ENCODE measurements at places on chromosomes 3 and 15.

GRCh38 chr3:125151442-125151817 is 61.1 kb downstream of the SLC12A8 start:
- DNase-seq = no peak

DNA sequence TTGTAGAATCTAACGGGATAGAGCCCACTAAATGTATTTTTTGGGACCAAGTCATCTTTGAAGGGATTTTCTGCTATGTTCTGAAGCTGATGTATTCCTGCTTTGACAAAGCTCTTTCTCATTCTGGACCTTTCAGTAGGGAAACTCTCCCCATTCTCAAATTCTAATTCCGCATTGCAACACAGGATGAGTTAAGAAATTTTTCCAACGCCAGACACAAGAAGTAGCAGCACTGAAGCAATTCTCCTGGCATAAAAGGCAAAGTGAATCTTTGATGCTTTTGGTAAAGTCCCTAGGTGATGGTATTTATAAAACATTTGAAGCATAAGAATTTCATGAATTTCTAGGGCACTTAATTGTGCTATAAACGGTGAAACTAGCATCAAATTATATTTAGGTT is 76.8 kb downstream of the ZPLD1 start:
- DNase-seq = no peak

DNA sequence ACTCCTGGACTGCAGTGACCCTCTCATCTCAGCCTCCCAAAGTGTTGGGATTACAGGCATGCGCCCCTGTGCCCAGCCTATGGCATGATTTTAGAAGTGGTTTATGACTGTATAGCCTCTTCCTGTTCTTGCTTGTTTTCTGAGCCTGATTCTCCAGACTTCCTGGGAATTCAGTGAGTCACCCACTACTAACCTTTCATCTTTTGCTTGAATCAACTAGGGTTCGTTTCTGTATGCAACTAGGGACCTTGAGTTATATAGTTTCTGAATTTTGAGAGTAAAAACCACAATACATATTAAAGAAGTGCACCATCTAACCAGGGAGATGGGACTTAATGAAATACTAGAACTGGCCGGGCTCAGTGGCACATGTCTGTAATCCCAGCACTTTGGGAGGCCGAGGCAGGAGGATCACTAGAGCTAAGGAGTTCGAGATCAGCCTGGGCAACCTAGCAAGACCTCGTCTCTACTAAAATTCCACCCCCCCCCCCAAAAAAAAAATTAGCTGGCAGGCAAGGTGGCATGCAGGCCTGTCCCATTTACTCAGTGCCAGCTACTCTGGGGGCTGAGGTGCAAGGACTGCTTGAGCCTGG is 76.0 kb downstream of the ZNF609 start:
- no peak for DNase-seq

GRCh38 chr3:32349184-32349583 is 42.5 kb upstream of the CMTM7 start:
- DNase-seq = no peak

DNA sequence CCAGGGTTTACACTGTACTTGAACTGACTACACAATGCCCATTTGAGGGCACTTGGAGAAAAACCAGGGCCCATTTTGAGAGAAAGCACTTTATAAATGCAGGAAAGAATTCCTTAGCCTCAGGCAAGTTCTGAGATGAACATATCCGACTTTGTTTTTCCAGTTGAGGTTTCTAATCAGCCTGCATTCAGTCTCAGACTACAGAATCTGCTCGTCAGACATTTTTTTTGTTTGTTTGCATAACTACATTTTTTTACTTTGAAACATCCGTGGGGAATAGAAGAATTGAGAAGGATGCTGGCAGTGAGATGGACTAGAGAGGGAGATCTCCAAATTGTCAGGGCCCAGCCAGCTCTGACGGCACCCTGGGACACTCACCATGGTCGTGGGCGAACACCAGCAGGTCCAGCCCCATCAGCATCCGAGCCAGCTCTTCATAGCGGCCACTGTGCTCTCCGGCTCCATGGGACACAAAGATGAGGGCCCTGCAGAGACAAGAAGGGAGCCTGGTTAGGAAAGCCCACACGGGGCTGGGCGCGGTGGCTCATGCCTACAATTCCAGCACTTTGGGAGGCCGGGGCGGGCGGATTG is 40.8 kb downstream of the MGLL start:
- no peak for DNase-seq

DNA sequence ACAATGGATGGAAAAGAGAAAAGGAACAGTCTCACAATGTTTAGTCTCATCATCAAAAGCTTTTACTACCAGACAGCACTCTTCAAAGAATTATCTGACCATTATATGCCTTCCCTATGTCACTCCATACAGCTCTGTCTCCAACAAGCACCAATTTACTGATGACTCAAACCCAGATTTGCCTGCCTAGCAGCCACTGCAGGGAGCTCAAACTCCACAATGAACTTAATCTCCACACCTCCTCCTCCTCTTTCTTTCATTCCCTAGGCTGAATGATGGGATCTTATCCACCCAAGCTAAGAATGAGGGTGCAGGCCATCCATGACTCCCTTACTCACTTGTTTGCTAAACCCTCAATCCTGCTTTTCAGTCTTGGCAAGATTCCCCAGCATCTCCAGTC is 45.5 kb downstream of the NBEAL2 start:
- DNase-seq = no peak

- DNase-seq = no peak
Measured at GRCh38 chr3:65582012-65582717, 456.6 kb downstream of the MAGI1 start.

DNA sequence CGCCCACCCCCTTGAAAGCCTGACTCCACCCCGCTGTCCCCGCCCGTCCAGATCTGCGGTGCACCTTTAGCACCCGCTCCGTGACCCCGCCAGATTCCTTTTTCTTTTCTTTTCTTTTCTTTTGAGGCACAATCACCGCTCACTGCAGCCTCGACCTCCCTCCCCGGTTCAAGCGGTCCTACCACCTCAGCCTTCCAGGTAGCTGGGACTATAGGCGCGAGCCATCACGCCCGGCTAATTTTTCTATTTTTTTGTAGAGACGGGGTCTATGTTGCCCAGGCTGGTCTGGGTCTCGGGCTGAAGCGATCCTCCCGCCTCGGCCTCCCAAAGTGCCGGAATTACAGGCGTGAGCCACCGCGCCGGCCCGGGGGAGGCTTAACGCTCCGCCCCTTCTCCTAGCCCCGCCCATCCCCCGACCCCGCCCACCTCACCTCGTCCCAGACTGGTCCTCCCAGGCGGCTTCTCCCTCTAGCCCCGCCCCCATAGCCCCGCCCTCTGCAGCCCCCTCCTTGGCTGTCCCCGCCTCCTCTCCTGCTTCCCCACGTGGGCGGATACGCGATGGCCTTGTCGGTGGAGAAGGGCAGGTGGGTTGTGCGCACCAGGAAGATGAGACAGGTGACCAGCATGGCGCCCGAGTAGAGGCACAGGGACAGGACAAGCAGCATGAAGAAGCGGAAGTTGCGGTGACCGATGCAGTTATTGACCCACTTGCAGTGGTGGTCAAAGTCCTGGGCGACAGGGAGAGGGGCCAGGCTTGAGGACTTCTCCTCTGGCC is 3.2 kb downstream of the ZDHHC19 start:
- DNase-seq = no peak

GRCh38 chr15:34360298-34360697 is 6.7 kb downstream of the LPCAT4 start:
- DNase-seq = no peak

DNA sequence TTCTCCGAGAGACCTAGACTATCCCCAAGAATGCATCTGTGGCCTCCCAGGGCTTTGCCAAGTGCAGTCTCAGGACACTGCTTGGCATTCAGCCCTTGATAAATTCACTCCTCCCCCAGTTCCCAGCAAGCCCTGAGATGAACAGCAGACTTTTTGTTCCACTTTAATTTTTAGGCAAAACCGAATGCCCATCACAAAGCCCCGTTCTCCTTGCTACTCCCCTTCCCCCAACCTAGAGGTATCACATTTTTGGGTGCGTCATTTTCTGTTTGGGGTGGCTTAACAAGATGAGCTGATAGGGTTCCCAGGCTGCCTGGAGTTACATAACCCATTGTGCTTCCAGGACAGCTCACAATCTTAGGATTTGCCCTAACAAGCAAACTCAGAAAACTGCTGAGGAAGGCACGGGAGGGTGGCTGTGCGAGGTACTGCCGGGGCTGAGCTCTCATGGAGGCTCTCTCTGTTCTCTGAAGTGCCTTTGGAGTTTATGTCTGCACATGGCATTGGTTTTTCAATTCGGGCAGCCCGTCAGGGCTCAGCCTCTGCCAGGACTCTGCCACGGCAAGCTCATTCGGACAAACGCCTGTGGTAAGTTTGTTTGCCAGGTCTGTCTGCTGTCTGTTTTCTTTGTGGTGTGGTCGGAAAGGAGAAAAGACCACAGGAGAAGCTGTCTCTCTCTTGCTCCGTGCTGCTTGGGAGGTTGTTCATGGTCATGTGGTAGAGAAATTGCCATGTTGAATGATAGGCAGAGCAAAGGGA is at the start of gene TRAK1:
Gene TRAK1, plus strand, starts transcription at position 385 of the 759 bp plus-strand sequence. Its CDS starts 113 bp downstream, at position 498.
- DNase-seq = no peak

- no peak for DNase-seq
Measured at GRCh38 chr15:70585707-70586034, 177.7 kb downstream of the UACA start.

DNA sequence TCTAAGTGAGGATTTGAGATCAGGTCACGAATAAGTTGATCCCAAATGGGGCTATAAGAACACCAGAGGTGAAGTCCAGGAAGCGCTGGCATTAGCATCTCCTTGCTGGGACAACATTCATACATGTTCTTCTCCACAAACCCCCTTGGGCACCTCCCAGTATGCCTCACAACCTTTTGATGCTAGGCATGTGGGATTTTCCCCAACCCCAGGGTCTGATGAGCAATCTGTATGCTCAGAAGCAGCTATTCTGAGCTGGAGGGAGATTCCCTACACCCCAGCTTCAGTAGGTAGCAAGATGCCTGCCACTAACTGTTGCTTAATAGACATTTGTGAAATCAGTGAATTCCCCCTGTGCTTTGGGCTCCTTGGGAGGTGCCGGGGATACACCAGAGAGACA is 32.2 kb downstream of the SLC6A11 start:
- DNase-seq = no peak

- DNase-seq = no peak
Measured at GRCh38 chr15:31586841-31587240, 260.2 kb downstream of the KLF13 start.

DNA sequence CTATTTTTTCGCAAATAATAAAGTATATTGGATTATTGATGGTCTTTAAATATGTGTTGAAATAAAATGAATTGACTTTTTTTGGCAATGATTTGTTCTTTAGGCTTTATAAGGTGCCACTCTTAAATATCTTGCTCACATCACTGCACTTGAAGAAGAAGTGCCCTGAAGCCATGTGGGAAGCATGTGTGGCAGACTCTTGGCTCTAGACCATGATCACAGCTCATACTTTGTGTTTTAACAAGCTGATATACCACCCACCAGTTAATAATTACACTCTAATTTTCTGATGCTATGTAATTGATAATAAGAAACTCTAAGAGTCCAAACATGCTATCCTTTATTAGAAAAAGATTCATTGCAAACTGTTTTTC is 52.1 kb upstream of the TGFBR2 start:
- no peak for DNase-seq

GRCh38 chr3:46725621-46726314 is 8.1 kb upstream of the PRSS50 start:
- no peak for DNase-seq

- no peak for DNase-seq
Measured at GRCh38 chr3:128006061-128007032, 45.9 kb upstream of the SEC61A1 start.

- DNase-seq = no peak
Measured at GRCh38 chr3:34212656-34213055, 414.2 kb downstream of the PDCD6IP start.

DNA sequence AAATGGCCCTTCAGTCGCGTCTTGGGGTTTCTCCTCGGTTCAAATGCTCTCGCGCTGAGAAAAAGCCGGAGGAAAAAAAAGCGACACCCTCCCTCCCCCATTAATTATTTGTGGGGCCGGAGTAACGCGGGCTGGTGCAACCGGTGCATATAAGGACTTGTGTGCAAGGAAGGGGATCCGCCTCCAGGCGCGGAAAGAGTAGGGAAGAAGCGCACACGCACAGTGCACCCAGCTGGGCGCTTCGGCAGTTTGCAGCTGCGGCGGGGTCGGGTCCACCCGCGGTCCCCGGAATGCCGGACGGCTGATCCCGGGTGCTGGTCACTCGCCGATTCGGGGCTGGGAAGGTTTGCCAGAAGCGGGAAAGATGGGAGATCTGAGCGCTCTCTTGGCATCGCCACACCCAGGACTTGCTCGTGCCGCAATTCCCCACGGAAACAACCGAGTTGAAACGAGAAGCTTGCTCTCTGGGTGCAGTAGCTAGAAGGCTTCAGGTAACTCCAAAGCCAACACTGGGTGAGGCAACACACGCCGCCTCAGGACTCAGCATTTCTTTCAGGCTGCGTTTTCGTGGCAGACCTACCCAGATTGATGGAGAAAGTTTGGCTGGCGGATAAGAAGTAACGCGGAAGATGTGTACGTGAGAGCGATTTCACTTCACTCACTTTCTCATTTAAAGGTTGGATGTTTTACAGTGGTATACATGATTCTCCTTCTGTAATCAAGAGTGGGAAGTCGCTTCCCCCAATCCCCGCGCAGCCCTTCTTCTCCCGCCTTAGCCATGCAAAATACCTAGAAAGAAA is 720 bp upstream of the TNIK start:
- no peak for DNase-seq

DNA sequence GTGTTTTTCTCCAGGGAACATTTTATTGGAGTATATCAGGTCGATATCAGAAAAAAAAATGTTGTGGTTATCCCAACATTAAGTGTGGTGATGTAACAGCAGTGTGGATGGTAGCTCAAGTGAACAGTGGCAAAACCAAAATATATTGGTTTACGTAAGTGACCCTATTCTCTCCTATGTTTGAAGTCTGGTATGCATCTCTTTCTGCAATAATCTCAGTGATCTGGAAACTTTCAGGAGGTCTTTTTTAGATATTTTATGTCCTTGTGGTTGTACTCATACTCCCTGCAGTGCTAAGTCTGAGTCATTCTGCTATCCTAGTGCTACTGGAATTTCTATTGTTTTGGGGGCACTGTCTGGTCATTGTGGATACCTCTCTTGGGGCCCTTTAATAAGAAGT is 137.9 kb downstream of the SNRPN start:
- no peak for DNase-seq

- no peak for DNase-seq
Measured at GRCh38 chr3:152615681-152616080, 219.2 kb upstream of the P2RY1 start.

- DNase-seq = no peak
Measured at GRCh38 chr3:100941451-100941850, 51.8 kb downstream of the ABI3BP start.

- no peak for DNase-seq
Measured at GRCh38 chr3:100005665-100006393, 108.5 kb downstream of the FILIP1L start.

DNA sequence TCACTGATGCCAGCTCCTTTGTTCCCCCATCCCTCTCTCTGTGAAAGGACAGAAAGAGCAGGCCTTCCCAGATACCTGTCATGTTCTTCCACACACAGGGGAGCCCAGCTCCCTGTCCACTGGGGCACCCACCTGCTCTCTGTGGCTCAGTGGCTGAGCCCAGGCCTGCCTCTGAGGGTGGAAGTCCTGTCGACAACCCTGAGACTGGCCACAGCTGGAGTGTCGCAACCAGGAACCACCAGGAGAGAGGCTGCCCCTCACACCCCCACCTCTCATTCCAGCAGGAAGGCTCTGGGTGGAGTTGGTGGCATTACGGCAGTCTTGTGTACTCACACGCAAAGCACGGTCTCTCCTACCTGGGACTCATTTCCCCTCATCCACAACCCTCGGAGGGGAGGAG is 66.3 kb downstream of the MEGF11 start:
- DNase-seq = no peak
